HAP-1 (cell line): ENCODE measurements at places on chromosomes 3 and 15.

GRCh38 chr3:18300916-18301315 is 124.2 kb downstream of the SATB1 start:
- no peak for DNase-seq

- no peak for DNase-seq
Observed at GRCh38 chr3:63824309-63824708, 5.2 kb downstream of the C3orf49 start.

- no peak for DNase-seq
Observed at GRCh38 chr15:70530503-70530902, 232.9 kb downstream of the UACA start.

DNA sequence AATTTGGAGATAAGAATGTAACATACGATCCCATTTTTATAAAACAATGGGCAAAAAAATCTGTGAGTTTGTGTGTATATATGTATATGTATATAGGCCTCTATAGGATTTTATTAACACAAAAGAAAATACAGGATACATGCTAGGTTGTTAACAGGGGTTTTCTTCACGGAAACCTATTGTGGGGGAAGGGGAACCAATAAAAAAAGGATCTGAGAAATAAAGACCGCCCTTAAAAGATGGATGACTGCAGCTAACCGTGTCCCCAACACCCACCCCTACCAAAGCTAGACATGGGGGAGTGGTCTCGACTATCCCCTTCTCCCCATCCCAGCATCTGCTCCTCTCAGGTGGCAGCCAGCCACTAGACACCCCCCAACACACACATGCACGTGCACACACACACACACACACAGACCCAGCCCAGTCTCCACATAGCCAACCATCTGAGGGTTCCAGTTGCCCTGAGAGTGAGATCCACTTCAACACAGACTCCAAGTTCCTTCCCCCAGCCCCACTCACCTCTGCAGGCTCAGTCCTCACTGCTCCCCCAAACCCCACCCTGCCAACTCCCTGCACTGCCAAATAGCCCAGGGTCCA is 132.9 kb downstream of the TPRA1 start:
- no peak for DNase-seq

GRCh38 chr3:81349816-81350340 is 411.6 kb downstream of the GBE1 start:
- DNase-seq: no peak

- no peak for DNase-seq
Observed at GRCh38 chr3:130635285-130635684, 111.3 kb downstream of the PIK3R4 start.

DNA sequence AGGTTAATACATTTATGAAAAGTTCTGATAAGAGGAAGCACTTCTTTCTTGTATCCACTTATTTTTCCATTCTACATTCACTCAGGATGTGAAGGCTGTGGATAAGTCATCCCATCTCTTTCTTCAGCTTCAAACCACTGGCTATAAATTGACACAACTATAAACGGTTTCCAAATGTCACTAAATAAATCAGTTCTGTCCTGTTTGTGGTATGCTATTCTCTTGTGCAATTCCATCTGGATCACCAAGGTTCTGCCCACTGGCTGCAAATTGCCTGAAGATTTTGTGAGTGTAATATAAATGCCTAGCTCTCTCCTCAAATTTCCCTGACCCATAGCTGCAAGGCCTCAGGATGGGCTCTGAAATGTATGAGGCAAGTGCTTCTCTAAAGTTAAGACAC is 7.1 kb upstream of the LMOD3 start:
- DNase-seq: no peak

GRCh38 chr3:29484633-29485032 is 203.8 kb downstream of the RBMS3 start:
- DNase-seq: no peak

- no peak for DNase-seq
Observed at GRCh38 chr3:30708472-30708871, 102.1 kb downstream of the TGFBR2 start.

DNA sequence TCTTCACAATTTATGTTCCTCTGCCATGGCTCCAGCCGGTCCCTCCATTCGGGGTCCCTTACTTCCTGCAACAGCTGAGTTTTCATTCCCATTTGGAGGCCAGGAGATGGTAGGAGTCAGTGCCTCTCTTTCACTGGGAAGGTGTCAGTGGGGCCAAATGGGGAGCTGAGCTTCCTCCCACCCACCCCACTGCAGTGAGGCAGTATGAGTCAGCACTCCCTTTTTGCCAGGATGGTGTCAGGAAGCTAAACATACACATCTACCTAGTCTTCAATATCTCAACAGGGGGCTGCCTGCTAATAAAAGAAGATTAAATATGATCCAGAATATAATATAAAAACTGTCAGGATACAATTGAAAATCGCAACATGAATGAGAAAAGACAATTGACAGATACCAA is 12.7 kb upstream of the ACTC1 start:
- no peak for DNase-seq

- peak; percentile 73 for DNase-seq
Observed at GRCh38 chr3:179526989-179527391, 35.7 kb upstream of the ACTL6A start.

GRCh38 chr3:192917028-192917403 is 640 bp downstream of the MB21D2 start:
- DNase-seq: peak; percentile 73

DNA sequence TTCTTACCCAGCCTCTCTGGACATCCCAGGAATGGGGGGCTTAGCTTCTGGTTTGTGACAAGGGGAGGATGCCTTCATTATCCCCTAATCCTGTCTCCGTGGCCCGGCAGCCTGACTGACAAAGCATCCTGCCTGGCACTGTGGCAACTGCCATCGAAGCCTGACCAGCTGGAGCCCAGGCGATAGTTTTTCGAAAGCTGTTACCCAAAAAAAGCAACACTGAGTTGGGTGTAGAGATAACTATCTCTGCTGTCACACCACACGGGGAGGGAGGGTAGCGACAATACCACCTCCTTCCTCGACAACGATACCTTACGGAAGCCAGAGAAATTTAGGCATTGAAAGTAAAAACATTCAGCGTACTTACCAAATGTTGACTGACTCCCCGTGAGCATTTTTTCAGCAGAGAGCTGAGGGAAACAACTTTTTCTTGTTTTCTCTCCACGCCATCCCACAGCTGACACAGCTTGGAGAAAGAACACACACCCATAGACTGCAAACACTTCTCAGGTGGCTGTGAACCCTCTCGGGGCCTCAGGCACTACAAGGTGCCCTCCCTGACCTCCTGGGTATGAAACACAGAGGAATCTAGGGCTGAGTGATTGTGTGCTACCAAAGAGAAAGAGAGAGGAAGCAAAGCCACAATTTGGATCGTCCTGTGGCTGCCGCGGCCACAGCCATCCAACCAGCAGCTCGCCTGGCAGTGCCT is 361.9 kb upstream of the ICE2 start:
- no peak for DNase-seq

- no peak for DNase-seq
Observed at GRCh38 chr3:186598108-186598784, 14.6 kb upstream of the AHSG start.

GRCh38 chr3:111852540-111852939 is 6.5 kb upstream of the PHLDB2 start:
- no peak for DNase-seq

DNA sequence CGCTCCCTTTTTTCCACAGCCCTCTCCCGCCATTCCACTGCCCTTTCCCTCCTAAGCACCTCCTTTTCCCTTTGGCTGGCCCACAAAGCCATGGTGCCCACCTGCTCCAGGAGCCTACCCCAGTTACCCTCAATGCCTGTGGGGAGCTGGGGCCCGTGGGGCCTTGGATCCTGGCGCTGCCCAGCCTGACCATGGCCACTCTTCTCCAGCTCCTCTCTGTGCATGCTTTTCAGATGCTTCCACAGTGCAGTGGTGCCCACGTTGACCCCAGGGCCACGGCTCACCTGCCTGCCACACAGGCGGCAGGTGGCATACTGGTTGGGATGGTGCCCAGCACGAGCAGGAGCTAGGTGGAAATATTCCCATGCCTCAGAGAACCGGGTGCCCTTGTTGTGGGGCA is 1.5 kb downstream of the ZBED2 start:
- DNase-seq: no peak

- no peak for DNase-seq
Observed at GRCh38 chr3:29552051-29552450, 271.2 kb downstream of the RBMS3 start.

DNA sequence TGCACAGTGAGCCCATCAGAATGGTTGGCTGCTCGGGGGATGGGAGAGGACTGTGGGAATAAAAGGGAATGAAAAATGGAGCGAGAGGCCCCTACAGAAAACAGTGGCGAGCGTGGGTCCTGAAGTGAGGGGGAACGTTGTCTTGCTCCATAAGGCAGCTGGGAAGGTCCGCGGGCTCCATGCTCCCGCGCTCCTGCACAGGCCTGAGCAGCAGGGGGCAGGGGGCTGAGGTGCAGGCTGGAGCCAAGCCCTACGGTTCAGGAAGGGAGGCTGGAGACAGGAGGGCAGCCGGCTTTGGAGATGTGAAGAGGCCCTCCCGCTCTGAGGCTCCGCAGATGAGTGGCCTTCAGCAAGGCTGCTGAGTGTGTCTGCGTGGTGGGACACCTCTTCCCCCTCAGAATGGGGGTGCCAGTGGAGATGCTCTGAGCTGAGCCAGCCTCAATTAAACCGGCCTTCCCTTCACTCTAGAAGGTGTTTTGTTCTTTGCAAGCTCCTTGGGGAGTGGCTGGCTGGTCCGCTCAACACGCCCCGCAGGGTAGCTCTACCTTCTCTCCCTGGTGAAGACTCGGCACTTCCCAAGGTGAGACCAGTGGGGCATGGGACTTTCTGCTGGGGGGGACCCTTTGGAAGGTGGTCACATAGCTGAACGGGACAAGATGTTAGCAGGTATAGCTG is 208.0 kb downstream of the XXYLT1 start:
- DNase-seq: no peak

DNA sequence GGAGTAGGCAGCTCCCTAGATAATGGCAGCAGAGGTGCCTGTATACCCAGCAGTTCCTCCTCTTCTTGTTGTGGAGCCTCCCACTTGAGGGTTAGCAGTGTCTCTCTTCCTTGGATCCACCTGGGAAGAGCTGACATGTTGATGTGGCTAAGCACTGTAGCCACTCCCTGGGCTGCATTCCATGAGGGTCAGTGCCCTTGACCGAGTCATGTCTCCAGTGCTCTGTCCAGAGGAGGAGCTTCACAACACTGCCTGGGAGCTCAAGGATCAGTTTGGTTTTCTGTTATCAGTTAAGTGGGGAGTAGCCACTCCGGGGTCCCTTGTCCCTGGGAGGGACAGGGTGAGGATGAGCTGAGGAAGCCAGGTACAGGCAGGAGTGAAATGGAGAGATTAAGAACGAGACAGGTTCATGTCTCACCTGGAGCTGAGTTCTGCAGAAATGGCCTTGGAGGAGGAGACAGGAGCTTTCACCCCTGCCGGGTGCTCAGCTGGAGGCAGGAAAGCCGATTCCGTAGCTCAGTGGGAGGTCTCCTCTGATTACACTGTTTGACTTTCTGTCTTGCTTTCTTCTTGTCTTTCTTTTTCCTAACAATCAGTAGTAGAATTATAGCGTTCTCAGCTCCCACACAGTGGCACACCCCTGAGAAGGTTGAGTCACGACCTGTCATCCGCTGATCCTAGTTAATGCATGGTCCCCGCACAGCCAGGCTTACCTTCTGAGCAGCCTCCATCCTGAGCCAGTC is 57.9 kb upstream of the SEC22A start:
- no peak for DNase-seq

GRCh38 chr3:113055201-113055600 is 64.4 kb downstream of the GTPBP8 start:
- DNase-seq: no peak

- no peak for DNase-seq
Observed at GRCh38 chr15:83443076-83443847, 3.9 kb upstream of the SH3GL3 start.
